Ovary (tissue), 10 donors: ENCODE measurements at places on chromosomes 2 and 18. TPM values are rescaled to one million over a fixed set of nuclear protein-coding genes. Genes with fewer than 3 reads are reported as not detected.

The CD28 gene
- 1.2 TPM for total RNA-seq

The PPP1CB gene
- total RNA-seq, result 315 TPM

The SLC30A3 gene
- total RNA-seq, result not detected

The LIMS3 gene
- total RNA-seq, result 6.8 TPM

The GULP1 gene
- 57.3 TPM for total RNA-seq

The SMYD5 gene
- total RNA-seq, result 27.3 TPM

The TXNDC2 gene
- total RNA-seq, result 0.11 TPM

The MEIS1 gene
- total RNA-seq, result 98.4 TPM

The HRH4 gene
- total RNA-seq, result not detected

The STK11IP gene
- 32.7 TPM for total RNA-seq
